ENCODE measurements at places on chromosomes 5 and 9.

DNA sequence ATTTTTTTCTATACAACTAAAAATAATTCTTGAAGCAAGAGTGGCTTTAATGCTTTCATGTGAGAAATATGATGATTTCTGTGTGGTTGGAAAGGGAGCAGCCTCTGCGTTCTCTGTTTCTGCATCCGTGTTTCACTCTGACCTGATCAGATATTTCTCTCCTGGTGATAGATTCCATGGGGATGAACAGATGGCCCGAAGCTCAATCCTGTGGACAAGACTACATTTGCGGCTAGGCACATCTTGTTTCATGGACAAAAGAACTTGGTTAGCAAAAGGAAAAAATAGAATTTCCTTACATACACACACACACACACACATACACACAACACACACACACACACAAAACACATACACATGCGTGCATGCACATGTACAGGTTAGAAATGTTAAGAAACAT, 218.2 kb upstream of the ADAMTS16 start:
- DNase-seq: no peak

- no peak for DNase-seq
Measured at GRCh38 chr9:136821826-136822544, 14.2 kb downstream of the RABL6 start.

DNA sequence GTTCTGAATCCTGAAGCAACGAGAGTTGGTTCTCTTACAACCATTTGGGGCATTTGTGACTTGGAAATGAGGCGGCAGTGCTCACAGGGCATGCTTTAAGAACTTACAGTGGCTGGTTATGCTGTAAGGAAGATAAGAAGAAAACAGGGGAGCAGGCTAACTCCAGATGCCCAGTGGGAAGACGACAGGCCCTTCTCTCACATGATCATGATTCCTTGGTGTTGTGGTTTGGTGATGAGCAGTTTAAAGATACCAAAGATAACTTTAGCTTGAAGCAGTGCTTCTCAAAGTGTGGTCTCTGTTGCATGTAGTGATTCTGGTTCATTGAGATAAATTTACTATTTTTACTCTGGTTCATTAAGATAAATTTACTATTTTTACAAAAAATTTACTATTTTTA, 2.6 kb upstream of the HABP4 start:
- no peak for DNase-seq

GRCh38 chr9:37341704-37342103, 80.8 kb upstream of the GRHPR start:
- no peak for DNase-seq

GRCh38 chr9:90001747-90002146, 396.9 kb downstream of the GADD45G start:
- no peak for DNase-seq

All from epithelial cell of esophagus (primary cell).